ENCODE measurements at places on chromosomes 7 and 10. TPM values are rescaled to one million over a fixed set of nuclear protein-coding genes. Genes with fewer than 3 reads are reported as not detected.

GRCh38 chr7:157018328-157018996, 8.0 kb upstream of the MNX1 start:
- DNase-seq, result no peak

GRCh38 chr10:27815261-27815660, 69.6 kb upstream of the MKX start:
- DNase-seq, result no peak

GRCh38 chr7:138502023-138502767, 42.1 kb downstream of the TRIM24 start:
- DNase-seq, result no peak

DNA sequence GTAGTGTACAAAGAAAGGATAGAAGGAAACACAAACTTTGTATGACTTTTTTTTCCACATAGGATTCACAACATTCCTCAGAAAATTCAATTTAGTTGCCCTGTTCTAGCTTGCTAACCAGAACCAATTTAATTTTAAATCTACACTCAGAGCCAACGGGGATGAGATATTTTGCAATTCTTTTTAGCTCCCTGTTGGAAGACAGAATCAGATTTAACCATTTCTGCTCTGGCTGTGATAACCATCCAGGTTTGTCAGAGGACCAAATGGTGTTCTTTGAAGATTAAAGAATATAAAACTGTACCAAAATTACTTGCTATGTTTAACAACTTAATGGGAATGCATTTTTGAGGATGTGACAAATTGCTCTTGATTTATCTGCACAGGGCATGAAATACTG, 319.7 kb downstream of the HPSE2 start:
- DNase-seq, result no peak

DNA sequence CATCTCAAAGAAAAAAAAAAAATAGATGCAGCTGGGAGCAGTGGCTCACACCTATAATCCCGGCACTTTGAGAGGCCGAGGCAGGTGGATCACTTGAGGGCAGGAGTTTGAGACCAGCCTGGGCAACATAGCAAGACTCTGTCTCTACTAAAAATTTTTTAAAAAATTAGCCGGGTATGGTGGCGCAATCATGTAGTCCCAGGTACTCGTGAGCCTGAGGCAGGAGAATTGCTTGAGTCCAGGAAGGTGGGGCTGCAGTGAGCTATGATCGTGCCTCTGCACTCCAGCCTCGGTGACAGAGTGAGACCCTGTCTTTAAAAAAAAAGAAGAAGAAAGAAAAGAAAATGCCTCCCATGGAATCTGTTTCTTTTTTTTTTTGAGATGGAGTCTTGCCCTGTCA, 31.9 kb downstream of the GTF2IRD1 start:
- no peak for DNase-seq

DNA sequence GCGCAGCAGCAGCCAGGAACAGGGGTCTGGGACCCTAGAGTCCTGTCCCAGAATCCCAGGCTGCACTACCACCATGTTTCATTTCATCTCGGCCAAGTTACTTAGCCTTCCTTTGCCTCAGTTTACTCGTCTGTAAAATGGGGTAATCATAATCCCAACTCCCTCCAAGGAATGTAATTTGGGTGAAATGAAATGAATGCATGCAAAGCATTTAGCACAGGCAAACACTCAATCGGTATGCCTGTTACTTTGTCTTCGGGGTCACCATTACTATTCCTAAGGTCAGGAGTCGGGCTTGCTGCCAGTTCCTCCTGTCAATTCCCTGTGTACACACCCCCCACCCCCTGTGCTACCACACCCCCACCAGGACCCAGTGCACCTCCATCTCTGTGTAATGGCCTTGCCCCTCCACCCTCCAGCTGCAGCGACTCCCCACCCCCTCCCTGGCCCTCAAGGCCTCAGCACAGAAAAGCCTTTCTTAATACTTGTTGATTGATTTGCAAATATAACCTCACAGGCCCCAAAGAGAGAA, 1.7 kb downstream of the TNS3 start:
- DNase-seq, result no peak

DNA sequence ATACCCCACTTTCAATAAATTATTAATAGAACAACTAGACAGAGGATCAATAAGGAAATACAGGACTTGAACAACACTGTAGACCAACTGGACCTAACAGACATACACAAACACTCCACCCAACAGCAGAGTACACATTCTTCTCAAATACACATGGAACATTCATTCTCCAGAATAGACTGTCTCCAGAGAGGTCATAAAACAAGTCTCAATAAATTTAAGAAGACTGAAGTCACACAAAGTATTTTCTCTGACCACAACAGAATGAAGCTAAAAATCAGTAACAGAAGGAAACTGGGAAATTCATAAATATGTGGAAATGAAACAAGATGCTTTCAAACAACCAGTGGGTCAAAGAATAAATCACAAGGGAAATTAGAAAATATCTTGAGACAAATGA, 119.8 kb downstream of the SMURF1 start:
- DNase-seq, result no peak

- DNase-seq, result no peak
These were observed 229.6 kb downstream of the PRPF18 start for GRCh38 chr10:13816195-13816925.

Gene KMT2E
- total RNA-seq, result 71.0 TPM

Gene SLC26A5
- total RNA-seq, result 3.0 TPM

Gene HMX2
- not detected for total RNA-seq

Gene RELN
- 2.3 TPM for total RNA-seq

All from endothelial cell (in vitro differentiated cells).